ENCODE measurements at places on chromosomes 6 and 20.

GRCh38 chr6:124599656-124600055 lies 362.6 kb upstream of the RNF217 start:
- no peak for DNase-seq

DNA sequence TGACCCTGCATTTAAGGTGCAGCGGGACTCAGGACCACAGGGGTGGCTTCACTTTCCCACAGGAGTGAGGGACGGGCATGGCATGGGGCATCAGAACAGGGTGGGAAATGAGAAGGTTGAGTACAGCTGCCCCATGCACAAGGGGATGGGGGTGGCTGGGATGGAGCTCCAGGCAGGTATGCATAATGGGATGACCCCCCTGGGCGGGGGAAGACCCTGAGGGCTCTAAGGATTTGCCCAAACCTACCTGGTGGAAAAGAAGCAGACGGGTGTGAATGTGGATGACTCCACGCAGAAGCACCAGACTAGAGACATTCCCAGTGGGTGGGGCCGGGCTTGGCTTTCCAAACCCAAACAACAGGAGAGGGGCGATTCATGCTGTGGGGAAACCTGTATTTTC lies 200.3 kb downstream of the SYNDIG1 start:
- DNase-seq, result no peak

- DNase-seq, result peak; percentile 93
Measured at GRCh38 chr6:27893836-27894807, 18.1 kb downstream of the OR2B2 start.

DNA sequence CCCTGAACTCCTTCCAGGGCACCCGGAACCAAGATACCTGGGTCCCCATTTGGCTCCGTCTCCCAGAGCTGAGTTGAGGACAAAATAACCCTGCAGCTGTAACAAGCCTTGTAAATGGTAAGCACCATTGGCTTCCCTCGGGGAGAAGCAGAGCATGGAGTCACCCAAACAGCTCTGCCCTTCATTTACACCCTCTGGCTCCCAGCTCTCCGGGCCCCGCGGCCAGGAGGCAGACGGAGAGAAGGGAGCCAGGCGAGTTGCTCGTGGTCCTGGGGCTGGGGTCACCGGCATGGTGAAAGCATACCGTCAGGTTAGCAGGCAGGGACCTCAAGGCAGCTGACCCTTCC lies 2.1 kb downstream of the TFEB start:
- DNase-seq, result no peak

DNA sequence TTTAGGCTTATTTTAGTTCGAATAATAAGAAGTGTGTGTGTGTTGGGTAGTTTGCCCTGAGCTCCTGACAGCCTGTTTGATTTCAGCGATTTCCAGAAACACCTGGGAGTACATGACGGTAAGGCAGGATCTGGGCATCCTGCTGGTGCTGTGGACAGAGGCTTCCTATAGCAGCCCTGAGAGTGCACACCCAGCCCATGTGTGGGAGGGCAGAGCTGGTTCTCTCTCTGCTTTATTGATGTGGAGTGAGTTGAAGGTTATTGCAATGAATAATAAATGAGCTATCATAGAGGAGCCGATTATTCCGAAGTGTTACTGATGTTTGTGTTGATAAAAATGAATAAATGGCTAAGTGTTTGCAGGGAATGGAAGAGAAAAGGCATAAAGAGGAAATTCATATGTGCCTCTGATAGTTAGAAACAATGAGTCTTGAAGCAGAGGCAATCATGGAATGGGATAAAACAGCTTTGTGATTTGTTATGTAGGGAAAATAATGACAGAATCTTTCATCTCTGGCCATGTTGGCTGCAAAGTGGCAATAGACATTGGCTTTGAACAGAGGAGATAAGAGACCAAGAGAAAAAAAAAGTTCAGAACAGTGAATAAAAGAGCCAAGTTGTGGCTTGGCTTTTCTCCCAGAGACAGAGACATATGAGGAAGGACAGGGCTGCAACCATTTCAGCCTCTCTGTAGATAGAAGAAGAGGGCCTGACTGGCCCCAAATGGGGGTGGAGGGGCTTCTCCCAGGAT lies 166.2 kb upstream of the CHD6 start:
- no peak for DNase-seq

DNA sequence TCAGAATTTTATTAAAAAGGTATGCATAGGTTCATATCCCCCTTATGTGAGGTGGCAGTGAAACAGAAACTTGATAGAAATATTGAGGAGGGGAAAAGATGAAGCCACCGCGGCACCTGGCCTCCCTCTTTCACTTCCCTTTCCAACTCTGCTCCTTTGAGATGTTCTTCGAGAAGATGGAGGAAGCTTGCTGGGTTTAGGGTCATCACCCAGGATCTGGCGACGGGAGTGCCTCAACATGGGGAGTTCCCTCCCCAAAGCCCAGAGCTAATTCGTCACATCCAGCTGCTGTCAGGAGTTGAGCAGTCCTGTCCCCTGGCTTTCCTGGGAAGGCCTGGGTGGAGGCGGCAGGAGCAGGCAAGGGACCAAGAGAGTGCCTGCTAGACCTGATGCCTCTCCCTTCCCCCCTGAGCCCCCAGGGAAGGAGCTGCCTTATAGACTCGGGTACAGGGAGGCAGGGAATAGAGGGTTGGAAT lies 29.1 kb downstream of the RREB1 start:
- DNase-seq, result no peak

DNA sequence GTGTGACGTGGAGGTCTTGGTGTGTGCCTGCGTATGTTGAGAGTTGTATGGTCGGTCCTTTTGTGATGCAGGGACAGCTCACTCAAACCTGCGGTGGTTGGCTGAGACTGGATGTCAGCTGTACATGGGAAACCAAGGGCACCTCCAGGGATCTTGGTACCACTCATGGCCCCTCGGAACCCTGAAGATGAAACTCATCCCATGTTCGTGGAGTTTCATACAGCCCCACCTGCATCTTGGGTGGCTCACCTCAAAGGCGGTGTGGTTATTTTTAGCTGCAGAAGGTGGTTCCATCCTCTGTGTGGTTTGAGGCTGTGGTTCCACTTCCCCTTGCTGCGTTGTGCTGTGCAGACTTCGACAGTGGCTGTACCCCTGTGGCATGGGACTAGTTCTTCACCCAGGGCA lies 52.6 kb upstream of the SLC22A1 start:
- no peak for DNase-seq

- DNase-seq, result no peak
Measured at GRCh38 chr6:95846652-95847051, 169.1 kb upstream of the FUT9 start.

- DNase-seq, result no peak
Measured at GRCh38 chr6:151379933-151380847, 11.2 kb downstream of the ZBTB2 start.

- DNase-seq, result peak; percentile 40
Measured at GRCh38 chr6:27545271-27546046, 72.6 kb upstream of the ZNF184 start.

GRCh38 chr20:45181639-45182038 lies 6.9 kb downstream of the PI3 start:
- no peak for DNase-seq

DNA sequence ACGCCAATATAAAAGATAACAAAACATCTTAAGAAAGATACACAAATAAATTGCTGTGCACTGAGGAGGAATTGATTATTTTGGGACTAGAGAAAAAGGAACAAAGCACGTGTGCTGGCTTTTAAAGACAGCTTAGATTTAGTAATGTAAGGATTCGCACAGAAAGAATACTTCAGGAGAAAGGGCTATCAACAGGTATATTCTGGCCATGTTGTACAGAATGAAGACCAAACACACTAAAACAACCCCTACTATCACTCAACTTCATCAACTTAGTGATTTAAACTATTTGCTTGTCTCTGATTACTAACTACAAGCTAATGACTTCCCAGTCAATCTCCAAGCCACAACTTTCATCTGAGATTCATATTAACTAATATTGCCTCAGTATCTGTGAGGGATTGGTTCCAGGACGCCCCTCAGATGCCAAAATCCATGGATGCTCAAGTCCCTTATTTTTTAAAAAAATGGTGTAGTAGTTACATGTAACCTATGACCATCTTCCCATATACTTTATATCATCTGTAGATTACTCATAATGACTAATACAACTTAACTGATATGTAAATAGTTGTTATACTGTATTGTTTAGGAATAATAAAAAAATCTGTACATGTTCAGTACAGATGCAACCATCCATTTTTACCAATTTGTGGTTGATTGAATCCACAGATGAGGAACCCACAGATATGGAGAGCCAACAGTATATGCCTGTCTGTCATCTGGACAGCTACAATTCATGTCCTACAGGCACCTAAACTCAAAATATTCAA lies 4.5 kb downstream of the DEK start:
- DNase-seq, result no peak

DNA sequence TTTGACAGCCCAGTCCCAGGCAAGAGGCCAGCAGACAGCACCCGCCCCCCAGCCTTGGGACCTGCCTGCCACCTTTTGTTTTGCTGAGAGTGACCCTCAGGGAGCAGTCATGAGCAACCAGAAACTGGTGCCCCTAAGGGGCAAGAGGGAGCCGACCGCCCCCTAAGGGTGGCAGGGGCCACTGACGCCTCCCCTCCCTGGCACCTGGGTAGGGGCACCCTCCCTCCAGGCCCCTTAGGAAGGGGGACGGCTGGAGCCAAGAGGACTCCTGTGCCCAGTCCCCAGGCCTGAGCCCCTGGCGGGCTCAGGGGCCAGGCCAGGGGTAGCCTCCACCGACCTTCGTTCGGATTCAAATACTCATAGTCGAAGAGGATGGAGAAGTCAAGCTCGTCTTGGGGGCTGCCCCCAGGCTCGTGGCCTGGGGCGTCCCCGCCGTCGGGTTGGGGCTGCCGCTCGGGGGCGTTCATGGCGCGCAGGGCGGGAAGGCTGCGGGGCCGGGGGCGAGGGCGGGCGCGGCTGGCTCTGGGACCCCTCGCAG lies 417 bp downstream of the NFATC2 start:
- peak; percentile 56 for DNase-seq

DNA sequence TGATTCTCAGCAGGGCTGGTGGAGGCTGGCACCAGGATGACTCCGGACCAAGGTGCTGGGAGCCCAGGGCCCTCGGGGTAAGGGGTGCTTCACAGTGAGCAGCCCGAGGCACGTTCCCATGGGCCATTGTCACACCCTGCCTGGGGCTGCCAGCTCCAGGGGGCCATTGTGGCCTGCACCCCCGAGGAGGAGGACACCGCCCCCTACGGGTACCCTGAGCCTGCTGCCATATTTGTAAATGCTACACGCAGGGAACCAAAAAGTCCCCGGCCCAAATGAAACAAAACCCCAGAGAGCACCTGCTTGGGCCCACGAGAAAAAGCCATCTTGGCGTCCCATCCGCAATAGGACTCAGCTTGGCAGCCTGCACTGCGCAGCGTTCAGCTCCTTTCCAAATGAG lies 64.7 kb upstream of the GATA5 start:
- no peak for DNase-seq

GRCh38 chr6:18214003-18214402 lies 50.3 kb downstream of the DEK start:
- no peak for DNase-seq

- no peak for DNase-seq
Measured at GRCh38 chr6:45965007-45965406, 50.7 kb downstream of the CLIC5 start.

- DNase-seq, result no peak
Measured at GRCh38 chr6:84848960-84849359, 84.6 kb upstream of the TBX18 start.

GRCh38 chr20:20554951-20555350 lies 157.5 kb downstream of the RALGAPA2 start:
- no peak for DNase-seq

GRCh38 chr20:62163485-62163865 lies 19.4 kb upstream of the MTG2 start:
- no peak for DNase-seq

DNA sequence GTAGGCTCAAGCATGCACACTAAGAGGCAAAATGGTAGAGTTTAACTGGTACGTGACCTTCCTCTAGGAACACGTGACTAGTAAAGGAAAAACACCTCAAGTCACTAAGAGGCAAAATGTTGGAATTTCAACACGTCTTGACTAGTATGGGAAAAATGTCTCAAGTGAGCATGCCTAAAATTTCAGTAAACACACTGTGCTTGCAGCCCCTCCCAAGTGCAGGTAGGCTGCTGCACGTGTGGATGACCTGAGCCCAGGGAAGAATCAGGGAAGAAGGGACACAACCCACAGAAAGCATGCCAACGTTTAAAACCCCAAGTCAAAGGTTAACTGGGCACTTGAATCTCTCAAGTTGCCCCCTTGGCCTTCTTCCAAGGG lies 162.2 kb downstream of the TENT5A start:
- DNase-seq, result no peak

DNA sequence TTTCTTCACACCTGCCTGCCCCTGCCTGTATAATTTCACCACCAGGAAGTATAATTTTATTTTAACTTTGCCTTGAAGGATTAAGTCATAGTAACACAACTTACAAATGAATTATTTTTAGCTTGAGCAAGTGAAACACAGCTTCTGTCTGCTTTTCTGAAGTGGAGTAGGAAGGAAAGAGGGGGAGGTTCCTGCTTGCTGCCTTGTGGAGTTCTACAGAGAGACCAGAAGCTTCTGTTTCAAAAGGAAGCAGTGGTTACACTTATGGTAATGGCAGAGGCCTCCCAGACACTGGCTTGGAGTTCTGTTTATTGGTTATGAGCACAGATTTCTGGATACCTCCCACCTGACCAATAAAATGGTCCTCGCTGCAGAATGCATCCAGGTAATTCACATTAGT lies 159.6 kb downstream of the TMEM200A start:
- no peak for DNase-seq

DNA sequence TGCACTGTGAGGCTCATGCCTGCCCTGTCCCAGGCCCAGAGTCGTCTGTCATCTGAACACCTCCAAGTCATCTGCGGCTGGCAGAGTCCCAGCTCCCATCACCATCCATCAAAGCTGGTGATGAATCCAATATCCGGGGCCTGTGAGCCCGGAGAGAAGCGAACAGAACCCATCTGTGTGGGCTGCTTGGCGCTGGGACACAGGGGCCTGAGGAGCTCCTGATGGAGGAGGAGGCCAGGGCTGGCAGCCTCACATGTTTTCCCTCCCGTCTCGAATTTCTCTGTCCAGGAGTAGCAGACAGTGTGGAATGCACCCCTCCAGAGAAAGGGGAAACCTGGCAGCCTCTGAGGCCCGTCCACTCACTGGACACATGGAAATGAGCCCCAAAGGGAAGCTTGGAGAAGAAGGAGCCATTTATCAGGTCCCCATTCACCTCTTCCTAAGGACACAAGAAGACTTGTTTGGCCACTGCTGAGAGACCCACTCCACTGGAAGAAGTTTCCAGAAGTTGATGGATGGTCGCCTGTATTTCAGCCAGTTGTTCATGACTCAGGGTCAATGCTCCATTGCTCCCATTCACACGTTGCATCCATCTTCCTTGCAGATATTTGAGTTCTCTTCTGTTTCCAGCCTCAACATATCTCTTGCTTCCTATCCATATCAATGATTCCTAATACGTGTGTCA lies 307.5 kb upstream of the SULF2 start:
- DNase-seq, result no peak

DNA sequence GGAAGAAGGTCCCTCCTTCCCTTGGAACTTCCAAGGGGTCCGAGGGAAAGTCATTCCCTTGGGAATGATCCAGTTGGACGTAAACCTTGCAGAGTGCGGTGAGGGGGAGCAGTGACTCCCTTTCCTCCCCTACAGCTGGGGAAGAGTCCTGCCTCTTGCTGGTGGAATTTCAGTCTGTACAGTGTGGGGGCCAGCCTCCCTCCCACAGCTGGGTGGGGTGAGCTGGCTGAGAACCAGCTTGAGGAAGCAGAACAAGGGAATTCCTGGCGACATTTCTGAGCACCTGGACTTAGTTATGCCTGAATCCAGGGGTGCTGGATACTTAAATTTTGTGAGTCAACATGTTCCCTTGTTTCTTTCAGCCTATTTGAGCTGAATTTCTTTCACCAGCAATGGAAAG lies 152.0 kb downstream of the ANKRD60 start:
- DNase-seq, result peak; percentile 12

- DNase-seq, result peak; percentile 28
Measured at GRCh38 chr6:33073431-33073871, at the start of gene HLA-DPA1. TSS of gene HLA-DPA1 (minus strand) at chr6:33073649.

Measured in colonic mucosa (tissue), 4 donors.